ENCODE measurements at places on chromosomes 4 and X.

- DNase-seq, result no peak
These were observed 5.8 kb downstream of the YTHDC1 start for GRCh38 chr4:68344049-68344448.

- no peak for DNase-seq
These were observed 32.8 kb downstream of the FAM149A start for GRCh38 chr4:186137196-186137794.

DNA sequence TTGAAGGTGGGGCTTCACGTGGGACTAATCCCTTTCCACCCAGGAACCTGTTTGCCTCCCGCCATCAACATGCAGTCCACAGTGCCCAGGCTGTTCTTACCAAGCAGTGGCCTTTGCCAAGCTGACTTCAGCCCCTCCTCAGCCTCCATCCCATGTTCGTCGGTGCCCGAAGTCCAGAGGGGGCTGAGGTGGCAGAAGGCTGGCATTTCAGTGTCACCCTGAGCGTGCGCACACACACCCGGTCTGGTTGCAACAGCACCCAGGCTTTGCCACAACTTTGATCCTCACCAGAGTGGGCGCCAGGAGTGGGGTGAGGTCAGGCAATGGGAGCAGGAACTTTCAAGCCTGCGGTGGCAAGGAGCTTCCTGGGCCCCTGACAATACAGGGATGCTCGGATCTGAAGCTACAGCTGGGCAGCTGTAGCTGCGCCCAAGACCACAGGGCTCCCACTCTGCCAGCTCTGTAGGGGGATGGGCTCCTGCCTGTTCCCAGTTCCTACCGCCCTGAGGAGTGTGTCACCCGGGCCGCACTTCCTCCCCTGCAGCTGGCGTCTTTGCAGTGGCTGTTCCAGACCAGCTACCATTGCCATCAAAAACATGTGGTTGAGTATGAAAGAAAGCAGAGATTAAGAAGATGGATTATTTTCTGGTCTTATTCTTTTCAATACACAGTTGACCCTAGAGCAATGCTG is 428.0 kb downstream of the EPHA5 start:
- no peak for DNase-seq

DNA sequence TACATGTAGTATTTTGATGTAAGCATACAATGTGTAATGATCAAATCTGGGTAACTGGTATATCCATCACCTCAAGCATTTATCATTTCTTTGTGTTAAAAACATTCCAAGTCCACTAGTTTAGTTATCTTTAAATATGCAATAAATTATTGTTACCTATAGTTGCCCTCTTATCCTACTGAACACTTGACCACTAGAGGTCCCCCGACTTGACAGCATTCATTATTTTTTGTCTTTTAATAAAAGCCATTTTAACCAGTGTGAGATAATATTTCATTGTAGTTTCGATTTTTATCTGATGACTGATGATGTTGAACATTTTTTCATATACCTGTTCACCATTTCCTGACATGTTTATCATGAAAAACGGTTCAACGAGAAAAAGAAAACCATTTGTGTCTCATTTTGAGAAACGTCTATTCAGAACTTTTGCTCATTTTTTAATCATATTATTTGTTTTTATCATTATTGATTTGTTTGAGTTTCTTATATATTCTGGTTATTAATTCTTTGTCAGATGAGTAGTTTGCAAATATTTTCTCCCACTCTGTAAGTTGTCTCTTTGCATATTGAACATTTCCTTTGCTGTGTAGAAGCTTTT is 199.0 kb upstream of the CXXC4 start:
- no peak for DNase-seq

GRCh38 chr4:106287353-106287969 is 28.5 kb downstream of the TBCK start:
- DNase-seq, result no peak

- DNase-seq, result no peak
These were observed 18.5 kb upstream of the TET2 start for GRCh38 chr4:105128208-105128607.

DNA sequence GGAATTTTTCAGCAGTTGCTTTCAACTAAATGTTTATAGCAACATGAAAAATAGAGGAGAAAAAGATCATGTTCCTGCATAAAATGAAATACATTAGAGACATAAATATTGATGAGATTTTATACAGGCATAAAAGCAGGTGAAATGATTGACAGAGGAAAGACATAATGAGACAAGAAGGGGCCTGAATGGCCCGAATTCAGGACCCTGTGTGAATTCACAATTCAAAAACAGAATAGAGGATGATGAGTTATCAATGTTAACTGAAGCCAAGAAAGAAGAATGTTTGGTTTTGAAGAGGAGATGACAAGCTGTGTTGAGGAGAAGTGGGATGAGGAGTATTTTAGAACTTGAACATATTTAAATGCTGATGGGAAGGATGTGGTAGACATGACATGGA is 371.1 kb downstream of the FBXO8 start:
- DNase-seq, result no peak
